Amygdala (tissue), 56 donors: ENCODE measurements at places on chromosomes 16 and 17.

DNA sequence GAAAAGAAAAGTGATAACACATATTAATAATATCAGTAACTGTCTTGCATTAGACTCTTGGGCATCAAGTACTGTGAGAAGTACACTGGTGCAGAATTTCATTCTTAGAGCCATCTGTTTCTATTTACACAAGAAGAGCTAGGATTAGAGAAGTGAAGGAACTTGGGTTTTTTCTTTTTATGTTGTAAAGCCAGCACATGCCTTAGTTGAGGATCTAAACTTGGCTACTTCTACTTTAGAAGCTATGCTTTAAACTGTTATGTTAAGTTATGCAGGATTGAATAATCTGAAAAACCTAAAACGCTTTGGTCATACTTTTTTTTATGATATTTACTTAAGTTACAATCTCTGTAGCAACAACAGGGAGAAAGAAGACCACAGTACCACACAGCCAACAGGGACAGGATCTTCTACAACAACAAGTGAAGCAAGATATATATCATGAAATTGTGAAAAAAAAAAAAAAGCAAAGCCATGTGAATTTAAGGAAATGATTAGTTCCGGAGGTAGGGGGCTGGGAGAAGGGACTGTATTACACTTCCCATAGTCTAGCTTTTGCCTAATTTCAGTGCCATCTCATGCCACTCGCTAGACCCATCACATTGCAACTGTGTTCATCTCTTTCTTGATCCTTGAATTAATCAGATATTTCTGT is 305.1 kb upstream of the GOT2 start:
- no peak for DNase-seq

- DNase-seq = no peak
Observed at GRCh38 chr16:24409045-24409444, 130.3 kb upstream of the RBBP6 start.

DNA sequence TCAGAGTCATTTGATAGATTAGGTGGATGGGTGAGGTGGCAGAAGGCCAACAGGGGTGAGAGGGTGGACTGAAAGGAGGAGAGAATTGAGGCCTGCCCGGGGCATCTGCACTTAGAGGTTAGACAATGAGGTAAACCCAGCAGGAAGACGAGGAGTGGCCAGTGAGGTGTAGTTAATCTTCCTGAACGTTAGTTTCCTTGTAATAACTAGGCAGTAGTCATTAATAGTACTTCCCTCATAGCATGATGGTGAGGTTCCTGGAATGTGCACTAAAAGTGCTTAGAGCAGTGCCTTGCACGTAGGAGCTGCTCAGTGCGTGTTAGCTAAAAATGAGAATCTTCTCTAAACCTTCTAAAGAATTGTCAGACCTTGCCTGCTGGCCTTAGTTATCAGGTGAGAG is 13.5 kb upstream of the KSR1 start:
- no peak for DNase-seq

DNA sequence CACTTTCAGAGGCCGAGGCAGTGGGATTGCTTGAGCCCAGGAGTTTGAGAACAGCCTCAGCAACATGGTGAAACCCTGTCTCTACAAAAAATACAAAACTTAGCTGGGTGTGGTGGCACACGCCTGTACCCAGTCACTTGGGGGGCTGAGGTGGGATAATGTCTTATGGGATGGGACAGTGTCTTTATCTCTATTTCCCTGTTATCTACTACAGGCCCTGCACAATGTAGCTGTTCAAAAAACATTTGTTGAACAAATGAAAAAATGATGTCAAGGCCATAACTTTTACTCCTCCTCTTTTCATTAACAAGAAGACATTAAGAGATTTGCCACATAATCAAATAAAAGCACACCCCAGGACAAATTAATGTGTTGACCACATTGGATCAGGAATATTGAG is 13.8 kb downstream of the TUBG1 start:
- no peak for DNase-seq

GRCh38 chr17:64218066-64218465 is 45.0 kb downstream of the TEX2 start:
- DNase-seq = no peak

DNA sequence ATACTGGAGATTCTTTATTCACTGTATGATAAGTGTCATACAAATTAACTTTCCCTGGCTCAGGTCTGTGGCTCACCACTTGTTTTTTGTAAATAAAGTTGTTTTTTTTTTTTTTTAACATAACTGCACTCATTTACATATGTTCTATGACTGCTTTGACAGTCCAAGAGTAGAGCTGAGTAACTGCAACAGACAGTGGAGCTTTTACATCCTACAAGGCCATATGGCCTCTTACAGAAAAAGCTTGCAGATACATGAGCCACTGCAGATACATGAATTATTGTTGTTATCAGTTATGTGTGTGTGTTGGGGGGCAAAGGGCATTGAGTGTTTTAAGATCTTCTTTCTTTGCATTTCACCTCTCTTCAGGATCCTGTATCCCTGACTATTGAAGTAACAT is 311.7 kb downstream of the BCAS3 start:
- DNase-seq = no peak

DNA sequence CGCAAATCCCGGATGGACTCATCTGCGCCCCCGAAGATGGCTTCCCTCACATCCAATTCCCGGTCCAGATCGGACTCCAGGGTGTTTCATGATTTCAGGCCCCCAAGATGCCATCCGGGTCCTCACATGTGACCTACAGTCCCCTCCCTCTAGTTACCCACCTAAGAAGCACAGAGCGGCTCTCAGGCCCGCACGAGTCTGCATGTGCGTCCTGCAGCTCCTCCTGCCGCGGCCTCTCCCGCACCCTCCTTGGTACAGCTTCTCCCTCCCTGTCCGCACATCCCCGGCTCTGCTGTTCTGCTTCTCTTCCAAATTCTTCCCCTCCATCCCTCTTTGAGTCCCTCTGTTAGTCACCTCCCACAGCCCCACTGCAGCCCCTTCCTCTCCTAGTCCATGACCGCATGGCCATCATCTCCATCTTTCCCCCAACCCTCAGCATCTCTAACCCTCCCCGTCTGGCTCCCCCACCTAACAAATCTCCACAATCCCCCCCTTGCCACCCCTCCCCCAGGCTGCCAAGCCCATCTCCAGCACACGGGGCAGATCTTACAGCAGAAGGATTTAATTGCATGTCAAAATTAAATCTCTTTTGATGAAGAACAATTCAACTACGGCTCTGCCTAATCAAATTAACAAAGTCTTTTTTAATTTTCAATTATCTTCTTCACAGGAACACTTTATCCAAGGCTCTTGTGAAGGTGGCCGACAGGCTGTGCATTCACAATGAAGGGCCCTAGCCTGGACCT is 231.0 kb downstream of the RBFOX3 start:
- DNase-seq = no peak

- no peak for DNase-seq
Observed at GRCh38 chr16:56610609-56611111, 2.3 kb downstream of the MT2A start.

DNA sequence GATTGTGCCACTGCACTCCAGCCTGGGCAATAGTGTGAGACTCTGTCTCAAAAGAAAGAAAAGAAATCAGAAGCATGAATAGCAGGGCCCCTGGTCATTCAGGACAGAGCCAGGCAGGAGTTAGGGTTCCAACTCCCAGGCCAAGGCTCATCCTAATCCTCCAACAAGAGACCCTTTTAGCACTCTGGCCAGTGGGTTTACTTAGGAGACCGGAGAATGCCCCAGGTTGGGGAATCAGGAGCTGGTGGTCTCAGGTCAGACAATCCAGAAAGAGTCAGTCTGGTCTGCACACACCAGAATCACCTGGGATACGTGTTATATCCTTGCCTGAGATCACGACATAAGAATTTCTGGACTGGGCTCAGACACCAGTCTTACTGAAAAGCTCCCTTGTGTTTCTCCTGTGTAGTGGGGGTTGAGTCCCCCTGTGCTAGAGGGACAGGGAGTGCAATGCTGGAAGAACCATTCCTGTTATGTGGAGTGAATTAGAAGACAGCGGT is 48.7 kb downstream of the CCDC42 start:
- no peak for DNase-seq

- no peak for DNase-seq
Observed at GRCh38 chr17:8447799-8448198, 12.1 kb downstream of the NDEL1 start.

DNA sequence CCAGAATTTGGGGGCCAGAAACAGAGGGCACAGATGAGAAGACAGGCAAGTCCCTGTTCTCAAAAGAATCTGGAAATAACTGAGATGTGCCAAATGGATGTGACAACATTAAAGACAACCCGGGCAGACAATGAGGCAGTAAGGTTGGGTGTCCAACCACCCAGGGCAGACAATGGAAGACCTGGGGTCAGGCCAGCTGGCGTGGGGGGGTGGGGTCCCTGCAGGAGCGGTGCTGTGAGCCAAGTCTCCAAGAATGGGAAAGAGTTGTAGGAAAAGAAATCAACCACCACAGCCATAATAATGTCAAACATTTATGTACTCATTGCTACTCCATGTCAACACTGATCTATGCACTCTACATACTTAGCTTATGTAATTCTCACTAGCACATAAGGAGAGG is 203.3 kb downstream of the C16orf78 start:
- no peak for DNase-seq

- DNase-seq = peak; percentile 25
Observed at GRCh38 chr17:59154292-59154720, 680 bp downstream of the SKA2 start.

DNA sequence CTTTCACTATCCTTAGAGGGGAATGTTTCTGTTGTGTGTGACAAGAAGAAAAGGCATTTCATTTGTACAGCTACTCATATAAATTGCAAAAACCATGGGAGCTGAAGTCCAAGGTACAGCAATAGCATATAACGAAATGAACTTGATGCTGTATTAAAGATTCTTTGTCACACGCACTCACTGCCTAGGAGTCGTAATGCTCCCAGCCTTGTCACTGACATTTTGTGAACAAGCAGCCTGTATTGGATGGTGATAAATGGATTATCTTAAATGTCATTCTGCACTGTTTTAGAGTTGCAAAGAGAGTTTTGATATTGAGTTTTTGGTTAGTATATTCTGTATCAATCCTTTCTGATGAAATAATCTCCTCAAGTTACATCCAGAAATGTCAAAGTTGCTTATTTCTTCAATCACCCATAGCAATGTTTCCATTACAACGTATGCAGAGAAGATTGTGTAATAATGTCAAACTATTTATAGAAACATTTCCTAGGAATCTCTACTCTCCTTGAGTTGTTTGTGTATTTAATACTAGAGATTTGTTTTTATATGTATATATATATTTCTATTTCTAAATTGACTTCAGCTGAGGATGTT is 270.6 kb downstream of the FTO start:
- DNase-seq = no peak

DNA sequence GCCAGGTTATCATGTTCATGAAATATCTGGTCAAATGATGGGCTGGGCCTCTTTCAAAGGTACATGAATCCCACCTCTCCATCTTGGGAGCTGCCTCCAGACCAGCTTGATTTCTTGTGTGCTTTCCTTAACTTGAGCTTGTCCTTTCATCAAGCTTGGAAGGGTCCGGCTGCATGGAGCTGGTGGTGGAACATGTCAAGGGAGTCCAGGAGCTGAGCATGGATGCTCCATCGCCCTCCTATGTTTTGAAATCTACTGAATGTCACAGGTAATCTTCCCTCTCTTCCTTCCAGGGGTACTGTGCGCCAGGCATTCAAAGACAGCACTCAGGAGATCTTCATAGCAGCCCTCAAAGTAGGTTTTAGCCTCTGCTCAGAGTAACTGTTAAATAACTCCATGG is 105.8 kb downstream of the N4BP1 start:
- no peak for DNase-seq

DNA sequence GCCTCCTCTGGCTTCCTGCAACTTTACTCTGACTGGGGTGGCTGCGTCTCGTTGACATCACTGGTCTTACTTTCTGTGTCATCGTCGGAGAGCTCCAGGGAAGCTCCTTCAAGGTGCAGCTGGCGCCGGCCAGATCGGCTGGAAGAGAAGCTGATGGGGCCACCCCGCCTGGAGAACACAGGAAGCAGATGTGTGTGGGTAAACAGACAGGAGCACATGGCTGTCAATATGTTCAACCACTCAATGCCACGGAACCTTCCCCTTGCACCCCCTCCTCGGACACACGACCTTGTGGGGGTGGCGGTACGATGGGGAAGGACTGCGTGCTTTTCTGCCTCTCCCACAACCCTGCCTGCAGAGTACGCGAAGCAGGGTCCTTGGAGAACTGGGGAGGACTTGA is 40.1 kb downstream of the NDEL1 start:
- DNase-seq = no peak

DNA sequence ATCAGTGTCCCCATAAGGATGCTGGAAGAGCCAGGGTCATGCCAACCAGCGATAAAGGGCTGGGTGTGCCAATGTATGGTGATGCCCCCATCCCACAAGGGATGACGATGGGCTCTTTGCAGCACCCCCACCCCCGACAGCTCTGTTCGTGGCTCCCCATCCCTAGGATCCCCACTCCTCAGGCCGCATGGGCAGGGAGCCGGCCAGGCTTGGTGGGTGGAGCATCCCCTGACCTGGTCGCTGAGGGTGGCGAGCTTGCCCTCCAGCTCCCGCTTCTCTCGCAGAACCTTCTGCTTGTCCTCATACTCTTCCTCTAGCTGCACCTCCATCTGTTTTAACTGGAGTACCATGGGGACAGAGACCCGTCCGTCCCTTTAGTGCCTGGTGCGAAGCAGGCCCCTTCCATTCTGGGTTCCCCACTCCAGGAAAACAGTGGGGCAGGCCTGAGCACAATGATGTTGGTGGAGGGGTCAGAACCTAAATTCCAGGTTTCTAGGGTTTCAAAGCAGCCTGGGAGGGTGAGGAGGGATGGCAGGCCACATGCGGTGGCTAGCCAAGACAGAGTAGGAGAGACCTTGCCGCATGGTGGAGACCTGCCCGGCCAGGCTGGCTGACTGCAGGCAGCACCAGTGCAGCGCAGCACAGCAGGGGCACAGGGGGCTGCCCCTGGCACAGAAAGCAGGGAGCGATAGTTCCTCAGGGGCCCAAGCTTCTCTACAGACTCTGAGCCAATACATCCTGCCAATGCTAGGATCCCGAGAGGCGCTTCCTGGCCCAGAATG is 50.3 kb downstream of the PIPOX start:
- DNase-seq = no peak

DNA sequence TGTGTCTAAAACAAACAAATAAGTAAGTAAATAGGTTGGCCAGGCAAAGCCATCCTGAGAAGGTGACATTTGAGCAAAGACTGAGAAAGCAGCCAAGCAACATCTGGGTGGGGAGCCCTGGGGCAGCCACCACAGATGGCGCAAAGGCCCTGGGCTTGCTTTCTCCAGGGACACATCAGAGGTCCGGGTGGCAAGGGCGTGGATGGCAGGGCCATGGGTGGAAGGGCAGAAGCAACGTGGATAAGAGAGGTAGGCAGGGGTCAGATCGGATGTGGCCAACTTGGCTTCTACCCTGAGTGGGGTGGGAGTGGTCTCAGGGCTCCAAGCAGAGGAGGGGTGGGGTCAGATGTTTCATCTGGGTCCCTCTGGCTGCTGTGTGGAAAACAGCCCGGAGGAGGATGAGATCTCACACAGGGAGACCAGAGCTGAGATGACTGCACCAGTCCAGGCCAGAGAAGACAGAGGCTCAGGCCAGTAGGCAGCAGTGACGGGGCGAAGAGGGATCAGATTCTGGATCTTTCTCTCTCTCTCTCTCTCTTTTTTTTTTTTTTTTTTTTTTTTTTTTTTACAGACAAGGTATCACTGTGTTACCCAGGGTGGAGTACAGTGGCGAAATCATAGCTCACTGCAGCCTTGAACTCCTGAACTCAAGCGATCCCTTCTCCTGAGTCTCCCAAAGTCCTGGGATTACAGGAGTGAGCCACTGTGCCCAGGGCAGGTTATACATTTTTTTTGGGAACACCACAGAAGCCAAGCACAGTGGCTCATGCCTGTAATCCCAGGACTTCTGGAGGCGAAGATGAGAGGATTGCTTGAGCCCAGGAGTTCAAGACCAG is 6.1 kb upstream of the SPN start:
- no peak for DNase-seq
